ENCODE measurements at places on chromosomes 4 and X. TPM values are rescaled to one million over a fixed set of nuclear protein-coding genes. Genes with fewer than 3 reads are reported as not detected.
A peak's percentile ranks its signal among the peaks of the same experiment; 100 is the strongest.

Gene FOXO4
- 2.3 TPM for total RNA-seq

- DNase-seq = no peak
Observed at GRCh38 chr4:137203601-137204000, 328.7 kb downstream of the PCDH18 start.

GRCh38 chrX:97389761-97390192 lies 506.1 kb downstream of the RPA4 start:
- DNase-seq = peak; percentile 64

GRCh38 chrX:151771726-151772125 lies 37.2 kb downstream of the CNGA2 start:
- no peak for DNase-seq

DNA sequence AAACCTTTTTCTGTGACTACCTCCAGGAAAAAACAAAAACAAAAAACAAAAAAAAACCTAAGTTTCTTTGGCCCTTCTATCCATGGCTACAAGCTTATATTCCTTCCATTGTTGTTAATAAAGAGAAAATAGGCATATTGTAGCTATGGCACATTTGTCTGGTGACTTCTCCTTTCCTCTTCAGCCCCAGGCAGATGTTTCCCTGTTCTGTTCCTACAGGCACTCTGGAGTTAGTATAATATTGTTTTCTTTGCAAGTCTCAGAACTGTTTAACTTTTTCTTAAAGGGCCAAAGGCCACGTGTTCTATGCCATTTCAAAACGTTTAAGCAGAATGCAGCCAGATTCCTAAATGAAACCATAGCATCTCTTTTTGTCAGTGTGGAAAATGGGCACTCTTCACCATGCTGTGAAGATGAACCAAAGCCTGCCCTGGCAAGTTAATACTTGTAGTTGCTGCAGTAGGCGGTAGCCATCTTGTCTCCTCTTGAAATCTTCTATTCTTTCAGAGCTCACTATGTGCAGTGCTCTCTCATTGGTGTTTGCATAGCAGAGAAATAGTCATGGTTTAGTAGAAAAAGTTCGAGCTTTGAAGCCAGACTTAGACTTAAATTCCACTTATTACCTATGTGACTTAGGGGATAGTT lies 44.8 kb upstream of the MTMR1 start:
- DNase-seq = no peak

- no peak for DNase-seq
Observed at GRCh38 chr4:40490481-40490880, 139.2 kb downstream of the RBM47 start.

GRCh38 chr4:138317175-138317748 lies 75.1 kb upstream of the SLC7A11 start:
- DNase-seq = no peak

DNA sequence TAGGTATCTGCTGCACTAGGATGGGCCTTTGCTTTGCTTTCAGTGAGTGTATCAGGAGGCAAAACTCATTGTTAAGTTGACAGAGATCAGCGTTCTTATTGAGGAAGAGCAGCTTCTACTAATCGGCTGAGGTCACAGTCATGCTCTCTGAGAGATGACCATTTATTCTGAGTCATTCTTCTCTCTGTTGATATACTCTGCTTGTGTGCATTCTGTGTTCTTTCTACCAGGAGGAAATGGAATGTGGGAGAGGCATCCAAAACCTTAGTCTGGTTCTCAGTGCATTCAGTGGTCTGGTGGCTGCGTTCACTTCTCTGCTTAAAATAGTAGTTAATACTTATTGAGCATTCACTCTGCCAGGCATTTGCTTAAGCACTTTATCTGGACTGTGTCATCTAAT lies 66.2 kb downstream of the RRAGB start:
- no peak for DNase-seq
